ENCODE measurements at places on chromosomes 6 and 20.

DNA sequence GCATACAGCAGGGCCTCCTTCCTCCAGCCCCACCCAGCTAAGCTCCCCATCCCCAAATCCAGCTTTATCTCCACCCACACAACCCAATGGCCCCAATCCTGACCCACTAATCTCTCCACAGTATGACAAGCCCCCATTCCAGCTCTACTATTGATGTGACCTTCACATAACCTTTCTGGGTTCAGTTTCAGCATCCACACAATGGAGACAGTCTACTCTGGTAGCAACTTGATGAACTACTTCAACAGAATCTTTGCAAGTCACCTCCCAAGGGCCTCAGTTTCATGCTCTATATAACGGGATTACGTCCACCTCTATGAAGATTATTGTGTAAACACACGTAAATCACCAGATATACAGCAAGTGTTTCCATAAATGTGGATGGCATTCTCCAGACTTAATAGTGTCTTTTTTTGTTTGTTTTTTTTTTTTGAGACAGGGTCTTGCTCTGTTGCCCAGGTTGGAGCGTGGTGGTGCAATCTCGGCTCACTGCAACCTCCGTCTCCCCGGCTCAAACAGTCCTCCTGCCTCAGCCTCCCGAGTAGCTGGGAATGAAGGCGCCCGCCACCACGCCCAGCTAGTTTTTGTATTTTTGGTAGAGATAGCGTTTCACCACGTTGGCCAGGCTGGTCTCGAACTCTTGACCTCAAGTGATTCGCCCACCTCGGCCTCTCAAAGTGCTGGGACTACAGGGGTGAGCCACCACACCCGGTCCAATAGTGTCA lies 1.4 kb downstream of the AHCY start:
- no peak for DNase-seq

- peak; percentile 78 for DNase-seq
These were observed 24.2 kb upstream of the TMX4 start for GRCh38 chr20:8043687-8044282.

DNA sequence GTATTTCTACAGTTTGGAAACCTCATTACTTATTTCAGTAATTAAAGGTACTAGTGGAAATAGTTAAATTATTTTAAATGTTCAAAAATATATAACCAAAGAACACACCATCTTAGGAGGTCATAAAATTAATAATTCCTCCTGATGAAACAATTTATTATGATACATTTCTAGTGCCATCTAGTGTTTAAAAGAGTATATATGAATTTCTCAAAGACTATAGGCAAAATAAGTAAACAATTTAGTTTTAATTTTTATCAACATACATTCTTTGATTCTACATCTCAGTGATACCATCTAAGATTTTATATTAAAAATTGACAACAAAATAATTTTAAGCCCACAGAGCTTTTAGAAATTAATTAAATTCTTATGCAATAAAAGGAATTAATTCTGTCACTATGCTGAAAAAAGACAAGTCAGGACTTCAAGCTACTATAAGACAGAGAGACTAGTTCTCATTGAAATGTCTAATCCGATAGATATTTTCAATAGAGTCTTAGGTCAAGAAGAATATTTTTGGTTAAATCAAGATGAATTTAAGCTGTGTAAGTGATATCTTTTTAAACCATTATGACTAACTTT lies 107.8 kb upstream of the RNF217 start:
- peak; percentile 18 for DNase-seq

GRCh38 chr6:39077882-39078594 lies 29.5 kb downstream of the GLP1R start:
- no peak for DNase-seq

- peak; percentile 40 for DNase-seq
These were observed at the start of gene SLC29A1 for GRCh38 chr6:44223319-44224028. Gene SLC29A1 (plus strand): TSS chr6:44223595. CDS start chr6:44227314, 3,719 bp downstream.

- peak; percentile 47 for DNase-seq
These were observed 289.4 kb downstream of the THBS2 start for GRCh38 chr6:168964138-168964835.

All from choroid plexus epithelial cell (primary cell).